ENCODE measurements at places on chromosomes 3 and 15.

GRCh38 chr3:158804441-158804840, 2.6 kb downstream of the MFSD1 start:
- DNase-seq = no peak

- DNase-seq = no peak
These were observed 15.8 kb downstream of the SLC9A9 start for GRCh38 chr3:143832433-143832832.

DNA sequence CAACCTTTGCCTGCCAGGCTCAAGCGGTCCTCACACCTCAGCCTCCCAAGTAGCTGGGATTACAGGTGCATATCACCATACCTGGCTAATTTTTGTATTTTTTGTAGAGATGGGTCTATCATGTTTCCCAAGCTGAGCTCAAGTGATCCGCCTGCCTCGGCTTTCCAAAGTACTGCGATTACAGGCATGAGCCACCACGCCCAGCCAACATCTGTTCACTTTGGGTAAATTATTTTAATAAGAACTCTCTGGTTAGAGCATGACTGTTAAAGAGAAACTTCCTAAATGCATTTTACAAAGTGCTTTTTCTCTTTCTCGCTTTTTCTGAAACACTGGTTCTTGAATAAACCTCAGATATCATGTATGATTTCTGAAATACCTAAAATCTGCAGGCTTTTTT, 172.5 kb downstream of the PTPRG start:
- no peak for DNase-seq

- DNase-seq = no peak
These were observed 42.7 kb downstream of the HEG1 start for GRCh38 chr3:125013095-125013494.

- DNase-seq = no peak
These were observed 269.4 kb upstream of the RBMS3 start for GRCh38 chr3:29011441-29011840.

- DNase-seq = no peak
These were observed 229.6 kb downstream of the OPA1 start for GRCh38 chr3:193822492-193823212.

DNA sequence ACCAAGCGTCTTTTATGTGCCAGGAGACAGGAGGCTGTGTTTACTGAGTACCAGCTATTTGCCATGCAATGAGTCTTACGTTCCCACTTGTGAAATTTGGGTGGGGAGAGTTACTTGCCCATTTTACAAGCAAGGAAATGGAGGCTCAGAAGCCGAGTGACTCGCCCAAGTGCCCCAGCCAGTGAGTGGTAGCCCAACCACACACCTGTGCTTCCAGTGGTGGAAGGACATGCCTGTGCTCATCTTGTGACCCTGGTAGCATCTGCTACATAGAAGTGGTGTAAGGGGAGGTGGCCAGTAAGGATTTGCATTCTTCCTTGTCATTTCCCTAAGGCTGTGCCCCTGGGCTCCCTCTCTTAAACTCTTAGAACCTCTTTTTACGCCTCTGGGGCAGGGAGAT, 49.3 kb downstream of the FBLN2 start:
- DNase-seq = no peak

DNA sequence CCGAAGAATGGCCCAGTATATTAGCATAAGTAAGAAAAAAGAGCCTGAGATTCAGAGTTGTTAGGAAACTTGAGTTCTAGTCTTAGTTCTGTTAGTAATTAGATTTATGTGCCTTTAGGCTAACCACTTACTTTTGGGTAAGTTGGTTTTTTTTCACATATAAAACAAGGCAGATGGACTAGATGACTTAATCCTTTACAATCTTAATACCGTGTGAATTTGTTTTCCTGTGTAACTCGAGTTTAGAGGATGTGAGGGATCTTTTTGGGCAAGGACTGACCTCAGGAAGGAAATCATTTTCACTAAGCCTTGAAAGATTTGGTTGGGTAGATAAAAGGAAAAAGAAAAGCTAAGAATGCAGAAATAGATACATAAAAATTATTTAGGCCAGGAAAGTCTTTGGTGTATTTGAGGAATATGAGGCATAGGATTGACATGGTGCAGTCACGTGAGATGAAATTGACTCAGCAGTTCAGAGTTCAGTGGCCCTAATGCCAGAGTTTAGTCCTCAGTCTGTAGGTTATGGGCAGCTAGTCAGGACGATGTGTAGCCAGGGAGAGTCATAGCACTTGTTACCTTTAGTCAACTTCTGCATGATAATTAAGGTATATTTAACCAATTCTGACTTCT, 34.6 kb downstream of the PAK2 start:
- DNase-seq = no peak

GRCh38 chr3:164332831-164333802, 745.2 kb downstream of the SI start:
- DNase-seq = no peak

Measured in naive thymus-derived CD4-positive, alpha-beta T cell (primary cell).